ENCODE measurements at places on chromosomes 2 and 18. TPM values are rescaled to one million over a fixed set of nuclear protein-coding genes. Genes with fewer than 3 reads are reported as not detected.

The AQP12A gene
- total RNA-seq = 9.2 TPM

- H3K36me3 ChIP-seq = no peaks in the 10 kb centered on the region
- H3K4me1 ChIP-seq = no peaks in the 10 kb centered on the region
- no peak overlapping the region for H3K27ac ChIP-seq
- no peak for DNase-seq
- no peak overlapping the region for H3K4me3 ChIP-seq
Observed at GRCh38 chr2:163778045-163778781, 42.4 kb upstream of the FIGN start.

GRCh38 chr2:190837420-190837819 is 43.2 kb upstream of the GLS start:
- no peak overlapping the region for H3K27ac ChIP-seq
- DNase-seq = no peak
- H3K36me3 ChIP-seq = no peaks in the 10 kb centered on the region
- H3K27me3 ChIP-seq = no peaks in the 10 kb centered on the region

GRCh38 chr2:219291394-219291793 is 12.2 kb downstream of the DNAJB2 start:
- H3K27ac ChIP-seq = no peak overlapping the region
- H3K27me3 ChIP-seq = no peaks in the 10 kb centered on the region
- no peak for DNase-seq
- H3K36me3 ChIP-seq = peaks cover 4% of the 10 kb centered on the region
- no peaks in the 10 kb centered on the region for H3K4me1 ChIP-seq
- no peak overlapping the region for H3K4me3 ChIP-seq

DNA sequence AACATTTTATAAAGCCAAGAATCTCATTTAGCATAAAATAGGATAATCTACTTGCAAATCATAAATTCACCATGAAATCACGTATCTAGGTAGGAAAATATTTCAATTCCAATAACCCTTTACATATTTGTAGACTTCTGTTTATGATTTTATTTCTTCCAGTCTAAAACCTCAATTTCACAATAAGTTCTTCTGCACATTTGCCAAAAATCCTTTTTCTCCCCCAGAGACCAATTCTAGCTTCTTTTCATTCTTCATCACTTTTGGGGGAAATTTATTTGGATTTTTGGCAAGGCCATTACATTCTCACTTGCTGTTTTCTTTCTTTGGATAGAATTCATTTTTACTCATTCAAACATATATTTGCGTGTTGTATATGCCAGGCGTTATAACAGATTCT is 86.8 kb downstream of the SPRED2 start:
- DNase-seq = no peak
- H3K36me3 ChIP-seq = no peaks in the 10 kb centered on the region
- H3K4me3 ChIP-seq = no peak overlapping the region
- H3K27ac ChIP-seq = no peak overlapping the region
- no peaks in the 10 kb centered on the region for H3K27me3 ChIP-seq

- H3K36me3 ChIP-seq = no peaks in the 10 kb centered on the region
- no peak overlapping the region for H3K27ac ChIP-seq
- DNase-seq = no peak
- no peaks in the 10 kb centered on the region for H3K4me1 ChIP-seq
- H3K27me3 ChIP-seq = no peaks in the 10 kb centered on the region
- H3K4me3 ChIP-seq = no peak overlapping the region
Observed at GRCh38 chr18:74876630-74877243, 279.1 kb downstream of the ZNF407 start.
